ENCODE measurements at places on chromosomes 16 and 17. TPM values are rescaled to one million over a fixed set of nuclear protein-coding genes. Genes with fewer than 3 reads are reported as not detected.
A peak's percentile ranks its signal among the peaks of the same experiment; 100 is the strongest.

GRCh38 chr16:50386774-50387173 is 18.0 kb upstream of the BRD7 start:
- DNase-seq: no peak

DNA sequence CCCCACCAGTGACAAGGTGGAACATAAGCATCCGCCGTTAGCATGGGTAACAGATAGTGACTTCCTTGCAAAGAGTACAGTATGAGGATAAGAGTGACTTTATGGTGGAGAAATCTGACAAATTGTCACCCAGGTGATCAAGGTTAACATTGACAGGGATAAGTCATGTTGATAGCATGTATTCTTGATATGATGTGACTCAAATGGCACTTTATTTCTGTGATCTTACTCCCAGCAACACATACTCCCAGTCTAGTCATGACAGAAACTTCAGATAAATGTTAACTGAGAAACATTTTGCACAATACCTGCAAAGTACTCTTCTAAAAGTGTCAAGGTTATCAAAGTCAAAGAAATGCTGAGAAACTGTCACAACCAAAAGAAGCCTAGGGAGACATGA is 588.6 kb upstream of the KIF2B start:
- DNase-seq: no peak

- no peak for DNase-seq
These were observed 62.0 kb downstream of the RPH3AL start for GRCh38 chr17:290626-291025.

- DNase-seq: peak; percentile 23
These were observed 2.0 kb downstream of the MAF start for GRCh38 chr16:79598348-79599181.

GRCh38 chr16:57260294-57260929 is 15.4 kb downstream of the ARL2BP start:
- DNase-seq: peak; percentile 40

DNA sequence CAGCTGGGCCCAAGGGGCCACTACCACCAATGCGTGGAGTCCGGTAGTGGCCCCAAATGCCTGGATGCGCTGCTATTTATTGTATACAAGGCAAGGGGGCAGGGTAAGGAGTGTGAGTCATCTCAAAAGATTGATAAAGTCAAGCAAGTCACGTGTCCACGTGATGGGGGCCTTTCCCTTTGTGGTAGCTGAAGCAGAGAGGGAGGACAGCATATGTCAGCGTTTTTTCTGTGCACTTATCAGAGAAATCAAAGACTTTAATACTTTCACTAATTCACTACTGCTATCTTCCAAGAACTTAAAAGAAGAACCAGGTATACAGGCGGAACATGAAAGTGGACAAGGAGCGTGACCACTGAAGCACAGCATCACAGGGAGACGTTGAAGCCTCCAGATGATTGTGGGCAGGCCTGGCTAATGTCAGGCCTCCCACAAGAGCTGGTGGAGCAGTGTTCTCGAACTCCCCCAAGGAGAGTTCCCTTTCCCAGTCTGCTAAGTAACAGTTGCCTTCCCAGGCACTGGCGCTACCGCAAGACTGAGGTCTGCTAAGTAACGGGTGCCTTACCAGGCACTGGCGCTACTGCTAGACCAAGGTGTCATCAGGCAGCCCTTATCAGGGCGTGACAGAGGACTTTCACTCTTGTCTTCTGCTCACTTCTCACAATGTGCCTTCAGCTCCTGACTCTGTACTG is 10.8 kb upstream of the ASB16 start:
- DNase-seq: no peak

DNA sequence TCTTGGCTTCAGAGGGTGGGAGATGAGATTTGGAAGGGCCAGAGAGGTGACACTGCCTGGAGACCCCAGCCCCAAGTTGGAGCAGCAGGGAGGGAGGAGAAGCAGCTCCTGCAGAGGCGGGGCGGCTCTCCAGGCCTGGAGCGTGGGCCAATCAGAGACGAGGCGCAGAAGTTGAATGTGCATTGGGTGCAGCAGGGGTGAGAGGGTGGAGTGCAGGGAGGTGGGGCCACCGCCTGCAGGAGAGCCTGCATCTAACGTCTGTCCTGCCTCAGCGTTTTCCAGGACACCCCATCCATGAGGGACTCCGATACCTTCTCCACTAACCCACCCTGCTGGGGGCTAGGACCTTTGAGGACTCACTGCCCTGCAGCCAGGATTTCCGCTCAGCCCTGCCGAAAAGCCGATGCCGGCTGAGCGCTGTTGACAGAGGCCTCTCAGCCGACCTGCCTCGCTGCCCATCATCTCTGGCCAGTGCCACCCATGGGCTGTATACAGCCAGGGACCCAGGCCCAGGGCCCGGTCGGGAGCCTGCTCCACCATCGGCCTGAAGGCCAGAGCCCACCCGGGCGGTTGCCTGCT is 146.2 kb downstream of the ENGASE start:
- DNase-seq: no peak

DNA sequence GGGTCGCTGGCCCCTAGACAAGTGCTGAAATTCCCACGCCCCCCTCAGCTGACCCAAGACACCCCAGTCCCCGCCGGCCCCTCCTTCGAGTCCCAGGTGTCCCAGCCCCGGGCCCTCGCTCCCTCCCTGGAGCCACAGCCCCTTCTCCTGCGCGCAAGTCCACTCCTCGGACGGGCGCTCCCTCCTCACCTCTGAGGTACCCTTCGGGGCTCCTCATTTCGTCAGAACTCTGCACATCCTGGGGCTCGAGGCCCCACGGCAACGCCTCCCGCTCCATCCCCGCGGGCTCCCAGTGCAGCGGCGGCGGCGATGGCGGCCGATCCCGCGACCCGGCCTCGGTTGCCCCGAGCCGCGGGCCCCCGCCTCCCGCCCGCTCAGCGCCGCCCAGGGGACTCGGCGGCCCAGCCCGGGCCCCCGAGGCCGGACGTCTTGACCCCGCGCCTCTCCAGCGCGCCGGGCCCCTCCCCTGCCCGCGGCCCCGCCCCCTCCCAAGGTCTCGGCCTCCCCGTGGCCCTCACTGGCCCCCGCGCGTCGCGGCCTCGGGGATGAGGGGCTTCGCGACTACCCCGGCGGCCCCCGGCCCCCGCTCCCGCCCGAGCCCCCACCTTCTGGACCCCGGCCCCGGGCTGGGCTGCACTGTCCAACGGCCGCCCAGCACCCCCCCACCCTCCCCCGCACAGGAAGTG is at the start of gene ZNF768:
ZNF768 (minus strand) TSS at position 430 of the 686 bp plus-strand sequence; CDS start at position 277, 153 bp downstream.
- DNase-seq: no peak

GRCh38 chr16:3578121-3578520 is 918 bp upstream of the NLRC3 start:
- no peak for DNase-seq

- no peak for DNase-seq
These were observed 404.9 kb upstream of the CDH5 start for GRCh38 chr16:65961476-65962143.

GRCh38 chr16:57507136-57508034 is 21.1 kb upstream of the DOK4 start:
- no peak for DNase-seq

DNA sequence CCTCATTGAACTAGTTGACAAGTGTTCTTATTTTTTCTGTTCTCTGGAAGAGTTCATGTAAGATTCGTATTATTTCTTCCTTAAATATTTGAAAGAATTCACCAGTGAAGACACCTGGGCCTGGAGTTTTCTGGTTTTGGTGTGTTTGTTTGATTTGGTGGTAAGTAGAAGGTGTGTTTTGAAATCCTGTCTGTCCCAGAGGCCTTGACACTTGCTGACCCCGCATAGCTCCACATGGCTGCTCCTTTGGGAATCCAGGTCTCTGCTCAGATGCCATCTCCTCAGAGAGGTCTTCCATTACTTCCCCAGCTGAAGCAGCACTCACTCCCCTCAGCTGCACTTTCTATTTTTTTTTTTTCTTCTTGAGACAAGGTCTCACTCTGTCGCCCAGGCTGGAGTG is 5.7 kb upstream of the NUP93 start:
- DNase-seq: no peak

GRCh38 chr17:82668631-82669099 is 20.4 kb upstream of the WDR45B start:
- DNase-seq: no peak

IL17C gene
- 0.39 TPM for total RNA-seq

TPSG1 gene
- total RNA-seq: not detected

TBX4 gene
- 0.69 TPM for total RNA-seq

ANKRD40CL gene
- not detected for total RNA-seq

CENPV gene
- 11.6 TPM for total RNA-seq

NPIPA8 gene
- 16.5 TPM for total RNA-seq

STX1B gene
- total RNA-seq: 0.89 TPM

Measured in skin of body (tissue), 3 donors.